ENCODE measurements at places on chromosomes 2 and 18.

- no peak for DNase-seq
Measured at GRCh38 chr2:65000644-65001043, 11.4 kb downstream of the SLC1A4 start.

GRCh38 chr2:160332318-160332717 lies 132.2 kb upstream of the ITGB6 start:
- peak; percentile 31 for DNase-seq

- DNase-seq, result no peak
Measured at GRCh38 chr18:65792456-65793074, 41.8 kb downstream of the CDH7 start.

GRCh38 chr2:197920592-197921201 lies 116.3 kb downstream of the PLCL1 start:
- no peak for DNase-seq

GRCh38 chr2:188189356-188189755 lies 102.3 kb upstream of the GULP1 start:
- no peak for DNase-seq

DNA sequence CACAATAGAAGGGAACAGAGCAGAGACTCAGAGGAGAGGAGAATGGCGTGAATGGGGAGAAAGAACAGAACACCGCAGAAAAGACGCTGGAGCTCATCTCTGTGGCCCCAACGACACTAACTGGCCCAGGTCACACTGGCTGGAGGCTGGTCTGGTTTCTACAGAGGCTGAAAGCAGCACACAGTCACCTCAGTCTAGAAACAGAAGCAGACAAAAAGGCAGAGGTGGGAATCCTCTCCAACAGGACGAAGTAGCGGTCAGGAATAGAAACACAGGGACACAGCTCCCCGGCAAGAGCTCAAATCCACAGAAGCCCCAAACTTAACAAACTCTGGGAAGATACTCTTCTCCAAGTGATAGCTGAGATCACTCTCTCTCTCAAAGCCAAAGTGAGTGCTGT lies 9.2 kb downstream of the SLC66A2 start:
- DNase-seq, result no peak

DNA sequence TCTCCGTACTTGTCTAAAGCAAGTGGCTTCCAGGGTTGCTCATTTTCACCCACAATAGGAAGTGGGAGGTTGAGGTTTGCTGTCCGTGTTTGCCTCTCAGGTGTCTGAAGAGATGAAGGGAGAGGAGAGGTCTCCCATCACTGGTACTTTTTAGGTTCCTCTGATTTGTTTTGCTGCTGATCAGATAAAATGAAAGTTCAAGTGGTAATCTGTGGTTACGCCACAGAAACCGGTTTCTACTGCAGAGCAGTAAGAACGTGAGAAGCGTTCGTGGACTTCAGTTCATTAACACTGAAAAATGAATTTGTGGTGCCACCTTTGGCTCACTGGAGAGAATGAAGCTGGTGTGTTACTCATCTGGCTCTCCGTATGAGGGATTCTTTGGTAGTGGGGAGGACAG lies 118.2 kb downstream of the GBX2 start:
- peak; percentile 23 for DNase-seq

DNA sequence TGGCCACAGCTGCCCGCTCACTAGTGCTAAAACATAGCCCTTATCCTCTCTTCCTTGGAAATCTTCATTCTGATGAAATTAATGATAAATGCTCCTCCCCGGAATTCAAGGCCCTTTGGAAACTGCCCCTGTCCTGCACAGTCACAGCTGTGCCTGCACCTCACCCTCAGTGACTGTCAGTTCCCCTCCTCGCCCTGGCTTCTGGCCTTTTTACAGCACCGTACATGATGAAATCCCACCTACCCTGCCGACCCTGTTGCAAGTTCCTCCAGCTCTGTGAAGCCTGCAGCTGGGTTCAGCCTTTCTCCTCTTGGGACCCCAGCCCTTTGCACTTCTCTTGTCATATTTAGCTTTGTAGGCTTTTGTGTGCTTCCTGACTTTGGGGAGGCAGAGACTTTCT lies 48.4 kb downstream of the DCDC2C start:
- no peak for DNase-seq

- DNase-seq, result peak; percentile 12
Measured at GRCh38 chr2:54073796-54074195, 41.6 kb upstream of the ACYP2 start.

DNA sequence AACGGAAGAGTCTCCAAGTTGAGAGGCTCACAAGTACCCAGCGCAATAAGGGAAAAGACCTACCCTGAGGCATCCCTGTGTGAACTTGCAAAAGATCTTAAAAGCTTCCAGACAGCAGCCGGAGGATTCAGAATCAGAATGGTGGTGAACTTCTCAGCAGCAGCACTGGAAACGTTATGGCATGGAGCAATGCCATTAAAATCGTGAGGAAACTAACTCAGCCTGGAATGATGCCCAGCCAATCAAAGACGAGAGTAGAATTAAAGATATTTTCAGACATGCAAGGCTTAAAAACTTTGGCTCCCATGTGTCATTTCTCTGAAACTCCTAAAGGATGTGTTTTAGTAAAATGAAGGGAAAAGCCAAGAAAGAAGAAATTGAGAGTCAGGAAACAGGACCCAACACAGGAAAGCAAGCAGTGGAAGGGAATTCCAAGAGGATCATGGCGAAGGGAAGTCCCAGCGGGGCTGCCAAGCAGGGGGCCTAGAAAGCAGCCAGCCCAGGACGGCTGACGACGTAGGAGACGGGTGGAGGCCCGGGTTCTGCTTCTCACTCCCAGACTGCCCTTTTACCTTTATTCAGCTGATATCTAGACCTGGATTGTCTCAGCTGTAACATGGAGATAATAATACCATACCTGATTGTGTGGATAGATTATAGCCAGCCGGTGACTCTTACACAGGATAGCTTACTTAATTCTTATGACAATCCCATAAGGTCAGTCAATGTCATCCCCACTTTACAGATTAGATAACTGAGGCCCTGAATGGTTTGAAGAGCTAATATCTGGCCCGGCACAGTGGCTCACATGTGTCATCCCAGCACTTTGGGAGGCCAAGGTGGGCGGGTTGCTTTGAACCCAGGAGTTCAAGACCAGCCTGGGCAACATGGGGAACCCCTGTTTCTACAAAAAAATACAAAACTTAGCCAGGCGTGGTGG lies 92.8 kb downstream of the ASAP2 start:
- no peak for DNase-seq

DNA sequence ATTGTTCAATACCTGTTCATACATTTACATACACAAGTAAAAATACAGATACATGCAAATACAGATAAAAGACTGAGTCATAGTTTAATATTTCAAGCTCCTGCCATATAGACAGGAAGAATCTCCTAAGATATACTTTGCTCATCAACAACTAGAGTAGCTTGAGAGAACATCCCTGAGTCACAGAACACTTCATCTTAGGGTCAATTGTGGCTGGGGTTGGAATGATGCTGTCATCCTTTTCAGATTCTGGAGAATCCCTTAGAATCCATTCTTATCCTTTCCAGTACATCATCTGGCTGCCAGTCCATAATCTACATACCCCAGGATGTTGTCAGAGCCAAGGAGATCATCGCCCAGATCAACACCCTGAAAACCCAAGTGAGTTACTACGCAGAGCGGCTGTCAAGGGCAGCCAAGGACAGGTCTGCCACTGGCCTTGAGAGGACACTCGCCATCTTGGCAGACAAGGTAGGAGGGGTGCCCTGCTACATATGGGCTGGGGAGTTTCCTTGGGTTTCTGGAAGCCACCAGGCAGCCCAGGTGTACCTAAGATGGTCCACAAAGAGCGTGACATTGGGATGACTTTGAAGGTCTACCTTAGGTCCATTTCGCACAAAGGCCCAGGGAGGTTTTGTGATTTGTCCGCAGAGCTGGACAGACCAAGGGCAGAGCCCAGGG lies 55.7 kb downstream of the COA5 start:
- no peak for DNase-seq

GRCh38 chr18:75107196-75107930 lies 101.6 kb downstream of the PTGR3 start:
- no peak for DNase-seq

GRCh38 chr2:62204998-62205496 lies 9.1 kb downstream of the B3GNT2 start:
- no peak for DNase-seq

DNA sequence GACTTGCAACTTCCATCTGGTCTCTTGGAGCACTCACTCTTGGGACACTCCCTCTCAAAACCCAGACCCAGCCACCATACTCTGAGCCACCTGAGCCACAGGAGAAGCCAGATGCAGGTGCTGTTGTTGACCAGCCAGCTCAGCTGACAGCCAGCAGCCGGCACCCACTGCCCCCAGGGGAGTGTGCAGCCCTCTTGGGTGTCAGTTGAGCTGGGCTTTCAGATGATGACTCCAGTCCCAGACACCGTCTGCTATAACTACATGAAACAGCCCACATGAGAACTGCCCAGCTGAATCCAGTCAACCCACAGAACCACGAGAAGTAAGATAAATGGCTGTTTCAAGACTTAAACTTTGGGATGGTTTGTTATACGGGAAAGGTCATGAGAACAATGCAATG lies 10.7 kb upstream of the IGFBP2 start:
- no peak for DNase-seq

GRCh38 chr2:122074201-122074600 lies 318.8 kb downstream of the TSN start:
- no peak for DNase-seq

DNA sequence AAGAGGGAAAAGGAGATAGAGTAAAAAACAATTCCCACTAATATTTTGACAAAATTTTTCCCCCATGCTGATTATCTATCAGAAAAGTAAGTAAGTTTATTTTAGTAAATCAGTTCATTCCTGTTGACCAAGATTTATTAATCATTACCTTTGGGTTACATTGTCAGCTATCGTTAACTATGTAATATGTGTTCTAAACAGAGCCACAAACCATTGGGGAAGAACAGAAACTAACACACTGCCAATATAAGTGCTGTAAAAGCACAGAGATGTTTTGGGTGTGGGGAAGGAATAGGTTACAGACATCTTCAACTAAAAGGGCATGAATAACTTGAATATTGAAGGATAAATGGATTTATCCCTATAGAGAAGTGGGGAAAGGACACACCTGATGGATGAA lies 42.5 kb upstream of the ACADL start:
- DNase-seq, result no peak

GRCh38 chr18:12637901-12638643 lies 19.8 kb downstream of the SPIRE1 start:
- DNase-seq, result no peak

DNA sequence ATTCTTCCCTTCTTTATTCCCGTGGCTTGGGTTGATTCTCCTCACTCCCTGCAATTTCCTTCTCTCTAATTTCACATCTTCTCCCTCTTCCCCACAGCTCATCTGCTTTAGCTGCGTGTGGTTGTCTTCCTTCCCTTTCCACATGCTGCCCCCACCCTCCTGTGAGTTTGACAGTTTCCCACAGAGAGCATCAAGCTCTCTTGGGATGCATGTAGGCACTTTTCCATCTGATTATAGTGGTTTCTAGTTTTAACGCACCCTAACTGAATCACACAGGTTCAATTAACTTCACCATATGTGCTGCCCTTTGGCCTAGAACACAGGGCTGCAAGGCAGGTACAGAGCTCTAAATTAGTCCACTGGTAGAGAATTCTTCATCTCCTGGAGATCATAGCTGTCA lies 110.5 kb downstream of the TACR1 start:
- no peak for DNase-seq

DNA sequence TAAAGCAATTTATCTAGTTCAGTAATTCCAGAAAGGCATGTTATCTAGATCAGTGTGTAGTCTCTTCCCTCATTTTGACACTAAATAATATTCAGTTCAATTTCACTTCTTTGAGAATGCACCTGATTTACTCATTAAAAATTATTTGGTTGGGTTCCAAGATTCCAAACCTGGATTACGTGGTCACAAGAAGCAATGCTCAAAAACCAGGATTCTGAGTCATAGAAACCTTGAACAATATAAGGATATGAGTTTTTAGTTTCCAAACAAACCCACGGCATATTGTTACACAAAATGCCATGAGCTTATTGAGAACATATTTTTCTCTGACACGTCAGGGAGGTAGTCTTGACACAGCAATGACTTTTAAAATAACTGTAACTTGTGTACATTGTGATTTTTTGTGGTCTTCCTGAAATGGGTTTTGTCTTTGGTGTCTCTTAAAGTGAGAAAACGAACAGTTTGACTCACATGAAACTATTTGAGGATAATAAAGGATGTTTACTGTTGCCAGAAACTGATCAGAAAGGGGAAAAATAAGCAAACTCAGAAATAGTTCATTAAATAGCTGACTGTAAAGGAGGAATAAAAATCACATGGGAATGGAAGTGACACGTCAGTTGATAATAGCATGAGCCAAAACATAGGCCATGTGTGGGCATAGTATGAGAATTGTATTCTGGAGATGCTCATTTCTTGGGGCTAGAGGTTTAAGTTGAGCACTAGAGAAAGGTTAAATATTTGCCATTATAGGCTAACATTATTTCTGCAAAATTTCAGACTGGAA lies 617.7 kb upstream of the CDH2 start:
- DNase-seq, result no peak

- DNase-seq, result no peak
Measured at GRCh38 chr2:170340693-170341068, 162.7 kb downstream of the MYO3B start.

GRCh38 chr2:8544786-8545694 lies 136.8 kb upstream of the ID2 start:
- peak; percentile 94 for DNase-seq

DNA sequence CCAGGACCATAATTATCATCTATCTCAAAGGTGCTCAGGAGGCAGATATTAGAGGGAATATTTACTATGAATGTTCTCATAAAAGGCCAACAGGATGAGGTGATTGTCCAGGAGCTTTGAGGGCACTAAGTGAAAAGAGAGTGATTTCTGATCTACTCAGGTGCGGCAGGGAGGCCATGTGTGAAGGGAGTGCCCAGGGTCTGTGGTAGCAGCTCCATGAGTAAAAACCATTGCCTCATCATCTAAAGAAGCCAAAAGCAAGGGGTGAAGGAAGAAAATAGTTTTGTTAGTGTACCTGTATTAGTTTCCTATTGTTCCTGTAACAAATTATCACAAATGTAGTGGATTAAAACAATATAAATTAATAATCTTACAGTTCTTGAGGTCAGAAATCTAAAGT lies 22.5 kb downstream of the RND3 start:
- no peak for DNase-seq

DNA sequence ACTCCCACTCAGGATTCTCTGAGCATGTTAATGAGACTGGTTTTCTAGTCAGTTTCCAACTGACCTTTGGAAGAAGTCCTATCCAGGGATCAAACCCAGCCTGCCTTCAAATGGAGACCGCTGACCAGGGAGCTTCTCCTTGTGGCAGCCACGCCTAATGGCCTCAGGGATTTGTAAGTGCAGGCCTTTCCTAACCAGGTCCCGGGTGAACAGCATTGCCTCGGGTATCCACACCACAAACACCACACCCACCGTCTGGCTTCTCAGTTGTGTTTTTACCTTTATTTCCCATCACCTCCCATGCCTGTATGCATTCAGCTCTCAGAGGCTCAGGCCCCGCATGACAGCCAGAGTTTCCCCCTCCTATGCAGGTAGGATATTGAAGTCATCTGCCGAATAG lies 406.3 kb upstream of the HS6ST1 start:
- no peak for DNase-seq

- DNase-seq, result no peak
Measured at GRCh38 chr2:53859206-53860181, at the start of gene GPR75. Gene GPR75 (minus strand): TSS chr2:53859967. CDS start chr2:53854756, 5,211 bp downstream.

Data from stimulated activated CD4-positive, alpha-beta T cell treated with anti-CD3 and anti-CD28 coated beads, Interleukin-15, amount 100 ng/mL, for 24 hours (primary cell).